Activated CD8-positive, alpha-beta memory T cell treated with anti-CD3 and anti-CD28 coated beads, Interleukin-2, amount 10 ng/mL, durations not matched to agents 7 days and 5 days (primary cell): ENCODE measurements at places on chromosomes 2 and 18. TPM values are rescaled to one million over a fixed set of nuclear protein-coding genes. Genes with fewer than 3 reads are reported as not detected.

Gene ERBB4
- total RNA-seq: not detected

DNA sequence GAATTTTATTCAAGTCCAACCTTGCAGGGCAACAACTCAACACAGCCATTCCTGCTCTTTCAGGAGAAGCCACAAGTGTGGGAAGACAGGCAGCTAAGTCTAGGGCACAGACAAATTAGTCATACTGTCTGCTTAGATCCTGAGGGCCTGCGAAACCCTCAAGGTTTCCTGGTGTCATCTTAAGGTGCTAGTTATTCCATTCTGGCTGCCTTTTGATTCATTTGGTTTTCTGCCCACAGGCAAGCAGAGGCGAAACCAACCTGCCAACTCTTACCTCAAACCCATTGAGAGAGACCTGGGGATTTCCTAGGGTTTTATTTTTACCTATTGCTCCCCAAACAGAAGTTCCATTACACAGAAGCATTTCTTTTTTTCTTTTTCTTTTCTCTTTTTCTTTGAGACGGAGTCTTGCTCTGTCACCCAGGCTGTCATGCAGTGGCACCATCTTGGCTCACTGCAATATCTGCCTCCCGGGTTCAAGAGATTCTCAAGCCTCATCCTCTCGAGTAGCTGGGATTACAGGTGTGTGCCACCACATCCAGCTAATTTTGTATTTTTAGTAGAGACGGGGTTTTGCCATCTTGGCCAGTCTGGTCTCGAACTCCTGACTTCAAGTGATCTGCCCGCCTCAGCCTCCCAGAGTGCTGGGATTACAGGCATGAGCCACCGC lies 23.7 kb upstream of the SCYGR1 start:
- no peaks in the 10 kb centered on the region for H3K36me3 ChIP-seq
- peaks cover 36% of the 10 kb centered on the region for H3K4me1 ChIP-seq
- no peak overlapping the region for H3K27ac ChIP-seq
- peak; percentile 63 for DNase-seq
- H3K4me3 ChIP-seq: no peak overlapping the region

GRCh38 chr2:31203916-31204315 lies 13.4 kb downstream of the CAPN14 start:
- H3K27ac ChIP-seq: no peak overlapping the region
- H3K27me3 ChIP-seq: no peaks in the 10 kb centered on the region
- H3K4me3 ChIP-seq: no peak overlapping the region

Gene OSBPL6
- total RNA-seq: 0.73 TPM

Gene SRD5A2
- not detected for total RNA-seq

- H3K27me3 ChIP-seq: no peaks in the 10 kb centered on the region
- H3K4me3 ChIP-seq: no peak overlapping the region
- no peak overlapping the region for H3K27ac ChIP-seq
Observed at GRCh38 chr2:44623622-44624351, 262.0 kb downstream of the CAMKMT start.

GRCh38 chr2:66515743-66516142 lies 80.8 kb downstream of the MEIS1 start:
- no peaks in the 10 kb centered on the region for H3K36me3 ChIP-seq
- DNase-seq: no peak
- H3K27me3 ChIP-seq: no peaks in the 10 kb centered on the region
- H3K4me3 ChIP-seq: no peak overlapping the region
- H3K4me1 ChIP-seq: no peaks in the 10 kb centered on the region

Gene FOSL2
- total RNA-seq: 75.7 TPM

Gene RNF149
- total RNA-seq: 72.3 TPM

Gene ACTR1B
- 94.3 TPM for total RNA-seq

Gene GPR39
- not detected for total RNA-seq
